ENCODE measurements at places on chromosomes 11 and 22.
A peak's percentile ranks its signal among the peaks of the same experiment; 100 is the strongest.

- DNase-seq: peak; percentile 9
These were observed 36.7 kb downstream of the SMC1B start for GRCh38 chr22:45376703-45377102.

- peak; percentile 89 for DNase-seq
These were observed at the start of gene PANX1 for GRCh38 chr11:94128746-94129511. TSS of gene PANX1 (plus strand) at chr11:94128841. CDS start at chr11:94129313, 472 bp downstream.

DNA sequence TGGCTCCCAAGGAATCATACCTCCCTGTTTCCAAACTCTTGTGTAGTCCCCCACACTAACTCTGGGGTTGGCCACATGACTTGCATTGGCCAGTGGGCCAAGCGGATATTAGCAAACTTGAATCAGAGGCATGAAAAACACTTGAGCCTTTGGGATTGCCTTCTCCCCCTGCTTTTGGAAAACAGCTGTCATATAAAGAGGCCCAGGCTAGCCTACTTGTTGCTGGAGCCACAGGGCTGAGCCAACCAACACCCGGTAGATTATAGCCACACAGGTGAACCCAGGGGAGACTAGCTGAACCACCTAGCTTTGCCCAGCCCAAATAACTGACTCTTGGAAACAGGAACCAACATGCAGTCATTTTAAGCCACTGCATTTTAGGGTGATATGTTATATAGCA lies 354.8 kb downstream of the TENM4 start:
- no peak for DNase-seq

GRCh38 chr22:49090061-49090852 lies 737.4 kb downstream of the BRD1 start:
- DNase-seq: no peak

GRCh38 chr11:27216270-27217149 lies 146.5 kb downstream of the CCDC34 start:
- no peak for DNase-seq

GRCh38 chr11:6228520-6228919 lies 5.9 kb downstream of the FHIP1B start:
- DNase-seq: no peak
